ENCODE measurements at places on chromosomes 4 and X.

DNA sequence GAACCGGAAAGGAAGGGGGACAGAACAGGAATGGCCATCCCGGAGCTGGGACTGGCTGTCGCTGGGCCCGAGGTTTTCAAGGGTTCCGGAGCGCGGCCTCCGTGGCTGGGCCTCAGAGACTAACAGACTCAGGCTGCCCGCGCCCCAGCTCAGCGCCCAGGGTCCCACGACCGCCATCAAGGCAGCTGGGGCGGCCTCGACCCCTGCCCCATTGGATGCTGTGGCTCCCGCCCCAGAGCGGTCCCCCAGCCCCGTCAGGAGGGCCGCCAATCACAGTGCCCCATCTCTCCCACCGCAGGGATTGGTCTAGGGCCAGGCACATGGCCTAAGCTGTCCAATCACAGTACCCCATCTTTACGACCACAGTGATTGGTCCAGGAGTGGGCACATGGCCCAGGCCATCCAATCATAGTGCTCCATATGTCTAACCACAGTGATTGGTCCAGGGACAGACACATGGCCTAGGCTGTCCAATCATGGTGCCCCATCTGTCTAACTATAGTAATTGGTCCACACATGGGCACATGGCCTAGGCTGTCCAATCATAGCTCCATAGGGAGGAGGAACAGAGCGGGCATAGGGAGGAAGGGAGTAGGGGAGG, 105.3 kb upstream of the NKX1-1 start:
- DNase-seq: no peak

GRCh38 chrX:143455046-143455445, 62.2 kb downstream of the SPANXN3 start:
- DNase-seq: no peak

DNA sequence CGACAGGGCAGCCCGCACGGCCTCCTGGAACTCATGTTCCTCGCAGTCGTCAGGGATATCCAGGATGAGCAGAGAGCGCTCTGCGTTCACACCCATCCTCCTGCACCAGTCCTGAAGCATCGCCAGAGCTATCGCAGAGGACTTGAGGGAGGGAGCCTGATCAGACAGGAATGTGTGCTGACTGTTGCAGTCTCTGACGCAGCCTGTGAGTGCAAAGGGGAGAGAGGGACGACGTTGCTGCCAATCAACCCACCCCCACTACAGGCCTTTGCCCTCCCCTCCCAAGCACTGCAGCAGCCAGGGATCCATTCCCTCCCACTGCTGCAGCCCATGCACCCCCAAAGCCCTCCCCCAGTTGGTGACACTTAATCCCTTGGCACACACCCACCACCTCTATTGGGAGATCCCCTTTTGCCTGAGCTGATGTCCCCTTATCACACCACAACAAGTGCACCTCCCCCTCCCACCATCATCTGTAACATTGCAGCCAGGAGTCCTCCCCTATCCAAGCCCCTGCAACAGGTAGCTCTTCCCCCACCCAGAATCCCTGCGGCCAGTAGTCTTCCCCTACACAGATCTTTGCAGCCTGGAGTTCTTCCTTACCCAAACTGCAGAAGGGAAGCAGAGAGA, 897 bp downstream of the PNMA6F start:
- no peak for DNase-seq

DNA sequence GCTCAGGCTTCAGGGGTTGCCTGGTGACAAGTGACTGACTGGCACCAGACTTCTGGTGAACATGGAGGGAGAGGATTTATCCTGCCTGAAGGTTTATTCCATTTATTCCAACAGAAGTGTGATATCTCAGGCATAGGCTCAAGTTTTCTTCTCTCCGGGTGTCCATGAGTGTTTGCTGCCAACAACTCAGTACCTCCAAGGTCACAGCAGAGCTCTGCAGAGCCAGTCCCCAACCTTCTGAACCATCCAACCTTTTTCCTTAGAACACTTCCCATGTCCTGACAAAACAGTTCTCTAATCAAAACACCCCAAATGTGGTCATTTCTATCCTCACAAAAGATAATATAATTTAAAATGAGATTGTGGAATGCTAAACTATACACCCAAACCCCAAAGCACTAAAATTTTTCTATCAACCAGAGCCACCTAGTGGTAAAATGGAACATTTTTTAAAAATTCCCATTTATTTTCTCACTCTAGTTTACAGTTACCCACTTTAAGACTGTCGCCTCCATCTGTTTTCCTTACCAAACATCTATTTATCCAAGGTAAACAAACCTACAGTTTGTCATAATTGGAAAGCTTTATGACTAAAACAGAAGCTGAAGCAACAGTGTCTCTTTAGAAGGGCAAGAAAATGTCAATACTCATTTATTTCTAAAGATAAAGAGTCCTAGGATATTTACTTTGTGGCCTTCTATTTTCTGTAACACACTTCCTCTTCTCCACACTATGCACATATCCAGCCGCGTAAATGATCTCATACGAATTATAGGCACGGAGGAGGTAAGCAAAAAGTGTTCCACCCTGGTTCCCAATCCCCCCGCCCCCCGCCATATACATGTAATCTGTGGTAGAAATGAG, 39.5 kb downstream of the TMEM154 start:
- peak; percentile 78 for DNase-seq

- DNase-seq: no peak
Observed at GRCh38 chrX:17247144-17247543, 127.9 kb upstream of the NHS start.

DNA sequence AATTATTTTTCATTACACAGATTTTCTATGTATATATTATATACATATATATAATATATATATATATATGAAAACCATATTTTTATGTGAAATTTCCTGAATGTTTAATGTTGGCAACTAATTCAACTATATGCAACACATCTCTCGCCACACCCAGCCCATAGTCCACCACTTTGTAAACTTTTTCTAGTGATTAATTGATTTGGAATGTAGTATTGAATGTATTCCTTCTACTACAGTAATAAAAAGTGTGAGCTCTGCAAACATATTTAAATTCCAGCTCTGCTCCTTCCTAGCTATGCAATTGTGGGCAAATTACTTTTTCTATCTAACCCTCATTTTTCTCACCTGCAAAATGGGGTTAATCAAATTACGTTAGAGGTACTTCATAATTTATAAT, 187.8 kb downstream of the TEX11 start:
- DNase-seq: no peak

GRCh38 chr4:41540687-41541086, 2.7 kb downstream of the LIMCH1 start:
- DNase-seq: no peak

- DNase-seq: no peak
Observed at GRCh38 chr4:182089326-182089725, 153.9 kb upstream of the TENM3 start.

GRCh38 chr4:579543-580175, 3.6 kb upstream of the TMEM271 start:
- no peak for DNase-seq

GRCh38 chr4:155687380-155687982, 20.8 kb downstream of the GUCY1A1 start:
- DNase-seq: no peak

GRCh38 chr4:173821036-173821435, 291.0 kb upstream of the HAND2 start:
- no peak for DNase-seq

- no peak for DNase-seq
Observed at GRCh38 chr4:123838474-123838873, 441.9 kb downstream of the SPRY1 start.

DNA sequence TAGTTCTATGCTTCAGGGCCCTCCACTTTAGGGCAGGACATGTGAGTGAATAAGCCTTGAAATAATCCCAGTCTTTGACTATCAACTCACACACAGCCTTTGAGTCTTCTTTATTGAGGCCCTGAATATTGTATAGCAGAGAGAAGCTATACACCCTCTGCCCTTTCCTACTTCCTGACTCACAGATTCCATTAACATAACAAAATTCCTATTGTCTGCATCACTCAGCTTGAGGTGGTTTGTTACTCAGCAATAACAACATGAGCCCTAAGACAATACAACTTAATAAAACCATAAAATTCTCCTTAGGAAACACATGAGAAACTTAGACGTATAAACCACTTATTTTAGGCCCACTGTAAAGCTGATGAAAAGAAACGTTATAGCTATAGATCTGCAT, 680.3 kb upstream of the DIAPH2 start:
- no peak for DNase-seq

- DNase-seq: no peak
Observed at GRCh38 chrX:10157543-10157942, 768 bp downstream of the CLCN4 start.

GRCh38 chrX:16786791-16787735, 797 bp downstream of the TXLNG start:
- DNase-seq: no peak

DNA sequence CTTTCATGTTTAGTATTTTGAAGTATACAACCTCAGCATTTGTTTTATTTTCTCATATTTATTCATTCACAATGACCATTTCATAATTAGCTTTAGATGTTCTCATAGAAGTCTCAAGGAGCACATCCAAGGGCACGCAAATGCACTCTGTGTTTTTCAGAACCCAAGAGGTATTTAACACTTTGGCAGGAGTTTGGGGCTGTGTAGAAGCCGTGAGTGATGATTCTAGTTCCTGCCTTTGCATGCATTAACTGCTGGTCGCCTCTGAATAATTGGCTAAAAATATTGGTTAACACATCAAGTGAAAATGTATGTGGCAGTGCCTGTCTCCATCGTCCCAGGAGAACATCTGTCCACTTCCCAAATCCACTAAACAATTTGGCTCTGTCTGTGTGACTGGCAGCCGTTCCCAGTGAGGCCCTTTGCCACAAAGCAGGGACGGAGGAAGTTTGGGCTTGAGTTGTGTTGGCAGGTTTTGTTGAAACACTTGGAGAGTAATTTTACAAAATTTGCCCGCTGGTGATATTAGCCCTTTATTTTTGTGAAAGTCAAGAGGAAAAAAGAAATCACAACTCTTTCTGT, 730.7 kb upstream of the SLIT2 start:
- no peak for DNase-seq

- DNase-seq: no peak
Observed at GRCh38 chr4:81747242-81747930, 275.7 kb upstream of the RASGEF1B start.

GRCh38 chr4:52423967-52424366, 235.1 kb downstream of the USP46 start:
- DNase-seq: no peak

GRCh38 chr4:40585201-40585799, 44.4 kb downstream of the RBM47 start:
- no peak for DNase-seq

- DNase-seq: no peak
Observed at GRCh38 chr4:150944660-150945059, 70.4 kb downstream of the LRBA start.

DNA sequence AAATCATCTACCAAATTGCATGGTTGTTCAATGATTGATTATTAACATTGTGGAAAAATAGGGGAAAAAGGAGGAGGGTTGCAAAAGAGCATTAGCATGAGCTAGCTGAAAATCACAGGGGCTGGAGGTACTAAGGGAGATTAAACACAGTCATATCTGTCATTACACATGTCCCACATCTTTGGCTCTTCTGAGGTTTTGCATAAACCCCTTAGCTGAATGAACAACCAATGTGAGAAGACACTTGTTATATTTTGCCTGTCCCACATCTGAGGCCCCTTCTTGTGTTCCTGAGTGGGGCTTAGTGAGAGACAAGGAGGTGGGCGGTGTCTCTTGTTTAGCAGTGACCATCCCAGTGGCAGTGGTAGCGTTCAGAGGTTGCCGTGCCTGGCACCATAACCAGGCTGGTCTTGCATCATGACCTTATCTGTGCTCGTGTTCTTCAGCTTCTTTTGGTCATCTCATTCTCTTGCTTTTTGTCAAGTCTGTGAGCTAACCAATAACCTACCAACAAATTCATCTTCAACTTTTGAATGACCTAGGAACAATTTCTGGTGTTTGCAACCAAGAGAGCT, 95.6 kb downstream of the MID1IP1 start:
- no peak for DNase-seq

GRCh38 chr4:122798101-122798500, 28.5 kb upstream of the FGF2 start:
- peak; percentile 29 for DNase-seq

- no peak for DNase-seq
Observed at GRCh38 chrX:15663439-15663838, 1.2 kb downstream of the CLTRN start.

DNA sequence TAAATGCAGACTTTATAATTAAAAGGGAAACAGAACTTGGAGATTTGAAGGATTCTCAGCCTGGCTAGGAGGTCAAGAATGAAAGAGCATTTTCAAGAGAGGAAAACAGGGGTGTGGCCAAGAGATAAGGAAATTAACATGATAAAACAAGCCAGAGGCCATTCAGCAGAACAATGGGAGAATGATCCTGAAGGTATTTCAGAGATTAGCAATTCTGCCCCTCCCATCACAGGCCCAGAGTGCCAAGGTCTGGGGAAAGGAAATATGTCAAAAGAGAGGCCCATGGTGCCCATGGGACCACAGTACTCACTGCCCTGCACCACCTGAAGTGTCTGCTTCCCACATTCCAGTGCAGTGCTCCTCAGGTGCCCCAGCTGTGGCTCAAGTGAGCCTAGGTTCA, 188.5 kb upstream of the STS start:
- no peak for DNase-seq

DNA sequence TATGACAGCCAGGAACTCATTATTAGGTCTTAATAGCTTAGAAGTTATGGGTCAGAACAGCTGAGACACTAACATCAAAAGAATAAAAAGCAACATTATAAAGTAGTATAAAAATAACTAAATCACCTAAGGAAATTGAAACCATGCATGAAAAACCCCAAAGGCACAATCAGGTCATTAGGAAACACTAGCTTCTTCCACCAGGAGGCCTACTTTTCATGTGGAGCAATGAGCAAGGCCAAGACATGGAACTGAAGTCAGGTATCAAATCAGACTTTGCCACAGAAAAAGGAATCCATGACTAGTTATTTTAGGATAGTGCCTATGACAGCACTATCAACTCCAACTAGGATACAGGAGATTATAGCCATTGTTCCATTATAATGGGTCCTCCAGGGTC, 7.9 kb downstream of the HUWE1 start:
- no peak for DNase-seq

GRCh38 chrX:153598541-153599191, at the start of gene CCNQ:
Gene CCNQ, minus strand, starts transcription at chrX:153599139. Its CDS starts 66 bp downstream, at chrX:153599073.
- DNase-seq: peak; percentile 11

- DNase-seq: no peak
Observed at GRCh38 chrX:14064626-14065432, 35.1 kb upstream of the GEMIN8 start.
